ENCODE measurements at places on chromosomes 2 and 18. TPM values are rescaled to one million over a fixed set of nuclear protein-coding genes. Genes with fewer than 3 reads are reported as not detected.

Gene EMILIN1
- 397 TPM for total RNA-seq

Gene CD8B
- not detected for total RNA-seq

Gene ABCG8
- total RNA-seq: not detected

Gene TLX2
- not detected for total RNA-seq

Gene ALLC
- total RNA-seq: not detected

Gene EPB41L3
- not detected for total RNA-seq

Gene NT5DC4
- not detected for total RNA-seq

Gene ZNF519
- total RNA-seq: 1.8 TPM

Gene NAT8
- total RNA-seq: not detected

Gene MERTK
- total RNA-seq: not detected

Gene PNPT1
- 10.7 TPM for total RNA-seq

Gene LRRTM4
- total RNA-seq: not detected

Gene KATNAL2
- 1.4 TPM for total RNA-seq

Gene KIAA2012
- total RNA-seq: not detected

Gene MC2R
- total RNA-seq: not detected

Gene HTR2B
- 6.4 TPM for total RNA-seq

Gene ZBTB7C
- total RNA-seq: not detected
